ENCODE measurements at places on chromosomes 7 and 10.

GRCh38 chr10:27815261-27815660, 69.6 kb upstream of the MKX start:
- no peak for DNase-seq

GRCh38 chr7:115940460-115941060, 90.0 kb downstream of the TFEC start:
- DNase-seq, result no peak

DNA sequence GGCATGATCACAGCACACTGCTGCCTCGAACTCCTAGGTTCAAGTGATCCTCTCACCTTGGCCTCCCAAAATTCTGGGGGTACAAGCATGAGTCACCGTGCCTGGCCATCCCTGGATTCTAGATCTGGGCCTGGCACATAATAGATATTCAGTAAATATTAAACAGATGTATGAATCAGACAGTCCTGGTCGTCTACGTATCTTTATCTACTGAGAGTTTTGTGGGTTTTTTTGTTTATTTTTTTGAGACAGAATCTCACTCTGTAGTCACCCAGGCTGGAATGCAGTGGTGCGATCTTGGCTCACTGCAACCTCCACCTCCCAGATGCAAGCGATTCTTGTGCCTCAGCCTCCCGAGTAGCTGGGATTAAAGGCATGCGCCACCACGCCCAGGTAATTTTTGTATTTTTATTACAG, 24.3 kb upstream of the ITGB1 start:
- DNase-seq, result no peak

GRCh38 chr7:1906988-1907745, 237.1 kb downstream of the ELFN1 start:
- no peak for DNase-seq

All from HCT116 (cell line).